Fibroblast of lung (primary cell): ENCODE measurements at places on chromosomes 12 and 14. TPM values are rescaled to one million over a fixed set of nuclear protein-coding genes. Genes with fewer than 3 reads are reported as not detected.

FKBP11 gene
- 10.0 and 12.6 TPM in 2 replicates for total RNA-seq

- DNase-seq = no peak
Measured at GRCh38 chr12:124582108-124582424, 14.7 kb upstream of the NCOR2 start.

SLC17A8 gene
- total RNA-seq = not detected in 2 replicates

DNA sequence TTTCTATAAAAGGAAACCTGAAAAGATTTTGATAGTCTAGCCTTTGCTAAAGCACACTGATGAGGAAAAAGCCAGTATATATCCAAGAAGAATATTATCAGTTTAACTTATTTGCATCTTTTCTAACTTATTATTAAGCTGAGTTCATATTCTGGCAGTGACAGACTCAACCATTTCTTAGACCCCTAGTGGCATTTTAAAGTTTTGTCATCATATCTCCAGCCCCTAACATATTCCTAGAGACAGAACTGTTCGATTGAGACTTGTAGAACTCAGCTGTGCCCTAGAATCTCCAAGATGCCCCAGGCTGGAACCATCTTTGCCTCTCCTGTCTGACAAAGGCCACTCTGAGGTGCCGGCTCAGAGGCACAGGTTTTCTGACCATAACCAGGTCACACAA is 365.6 kb downstream of the NELL2 start:
- no peak for DNase-seq

CRIP1 gene
- total RNA-seq = 1.3 and 3.0 TPM in 2 replicates
